Activated CD4-positive, alpha-beta T cell treated with anti-CD3 and anti-CD28 coated beads, Interleukin-2, amount 10 ng/mL, durations not matched to agents 24 days and 14 days (primary cell): ENCODE measurements at places on chromosomes 7 and 10. TPM values are rescaled to one million over a fixed set of nuclear protein-coding genes. Genes with fewer than 3 reads are reported as not detected.

DNA sequence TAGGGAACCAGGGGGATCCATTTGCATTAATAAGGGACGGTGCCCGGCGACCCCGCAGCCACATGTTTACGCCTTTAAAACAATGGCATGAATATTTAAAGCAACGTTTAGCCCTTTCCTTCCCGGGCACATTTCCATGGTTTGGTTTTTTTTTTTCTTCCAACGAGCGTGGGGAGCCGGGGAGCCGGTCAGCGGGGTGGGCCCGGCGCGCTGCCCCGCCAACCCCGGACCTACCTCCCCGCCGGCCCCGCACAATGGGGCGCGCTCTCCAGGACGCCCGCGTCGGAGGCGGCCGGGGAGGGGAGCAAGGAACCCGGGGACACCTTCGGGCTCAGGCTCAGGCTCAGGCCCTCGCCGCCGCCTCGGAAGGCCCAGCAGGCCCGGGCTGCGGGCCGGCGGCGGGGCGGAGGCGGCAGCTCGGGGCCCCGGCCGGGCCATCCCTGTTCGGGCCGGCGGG, 1.0 kb downstream of the SEPHS1 start:
- DNase-seq, result no peak

DNA sequence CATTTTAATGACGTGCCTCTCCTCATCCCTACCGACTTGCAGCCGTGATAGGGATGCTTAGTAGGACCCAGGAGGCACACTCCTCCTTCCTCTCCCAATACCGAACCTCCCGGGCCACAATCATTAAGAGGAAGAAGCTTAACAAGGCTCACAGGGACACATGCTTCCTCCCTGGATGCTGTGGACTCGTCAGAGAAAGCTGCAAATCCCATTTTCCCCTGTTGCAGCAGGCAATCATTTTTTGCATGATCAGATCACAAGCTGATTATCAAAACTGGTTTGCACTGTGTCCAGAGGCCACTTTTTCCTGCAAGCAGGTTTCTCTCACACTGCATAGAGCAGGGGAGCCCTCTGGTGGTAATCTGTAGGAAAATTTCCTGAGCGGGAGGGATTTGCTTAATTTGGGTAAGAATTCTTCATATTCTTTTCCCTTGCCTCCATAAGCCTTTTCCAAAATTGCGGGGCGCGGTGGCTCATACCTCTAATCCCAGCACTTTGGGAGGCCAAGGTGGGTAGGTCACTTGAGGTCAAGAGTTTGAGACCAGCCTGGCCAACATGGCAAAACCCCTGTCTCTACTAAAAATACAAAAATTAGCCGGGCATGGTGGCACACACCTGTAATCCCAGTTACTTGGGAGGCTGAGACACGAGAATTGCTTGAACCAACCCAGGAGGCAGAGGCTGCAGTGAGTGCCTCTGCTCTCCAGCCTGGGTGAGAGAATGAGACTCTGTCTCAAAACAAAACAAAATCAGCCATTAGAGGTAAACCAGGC, 16.1 kb upstream of the LAMB4 start:
- peak; percentile 87 for DNase-seq

GRCh38 chr10:61939902-61940301, 38.4 kb downstream of the ARID5B start:
- no peak for DNase-seq

- no peak for DNase-seq
These were observed 6.0 kb upstream of the FAM170B start for GRCh38 chr10:49139846-49140195.

GRCh38 chr7:5620459-5620881, 161.0 kb downstream of the RNF216 start:
- no peak for DNase-seq

GRCh38 chr10:50540069-50540825, 83.5 kb downstream of the SGMS1 start:
- DNase-seq, result peak; percentile 71

DNA sequence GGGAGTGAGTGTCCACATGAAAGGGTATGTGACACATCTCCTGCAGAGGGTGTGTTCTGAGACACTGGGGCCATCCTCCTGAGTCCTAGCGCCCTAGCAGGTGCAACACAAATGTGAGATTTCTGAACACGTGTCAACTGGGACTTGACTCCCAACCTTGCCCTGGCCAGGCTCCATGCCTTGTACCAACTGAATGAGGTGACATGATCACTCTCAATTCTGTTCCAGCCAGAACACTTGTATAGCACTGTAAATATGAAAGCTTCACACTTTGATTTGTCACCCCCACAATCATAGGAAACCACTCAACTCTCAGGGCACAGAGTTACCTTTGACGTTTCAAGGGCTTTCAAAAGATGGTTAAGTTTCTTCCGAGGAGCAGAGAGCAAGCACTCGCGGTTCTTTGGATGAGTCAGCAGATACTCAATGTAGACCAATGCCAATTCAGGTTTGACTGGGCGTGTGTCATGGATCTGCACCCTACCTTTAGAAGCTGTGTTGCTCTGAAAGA, 48.6 kb downstream of the NCAPG2 start:
- peak; percentile 88 for DNase-seq

DNA sequence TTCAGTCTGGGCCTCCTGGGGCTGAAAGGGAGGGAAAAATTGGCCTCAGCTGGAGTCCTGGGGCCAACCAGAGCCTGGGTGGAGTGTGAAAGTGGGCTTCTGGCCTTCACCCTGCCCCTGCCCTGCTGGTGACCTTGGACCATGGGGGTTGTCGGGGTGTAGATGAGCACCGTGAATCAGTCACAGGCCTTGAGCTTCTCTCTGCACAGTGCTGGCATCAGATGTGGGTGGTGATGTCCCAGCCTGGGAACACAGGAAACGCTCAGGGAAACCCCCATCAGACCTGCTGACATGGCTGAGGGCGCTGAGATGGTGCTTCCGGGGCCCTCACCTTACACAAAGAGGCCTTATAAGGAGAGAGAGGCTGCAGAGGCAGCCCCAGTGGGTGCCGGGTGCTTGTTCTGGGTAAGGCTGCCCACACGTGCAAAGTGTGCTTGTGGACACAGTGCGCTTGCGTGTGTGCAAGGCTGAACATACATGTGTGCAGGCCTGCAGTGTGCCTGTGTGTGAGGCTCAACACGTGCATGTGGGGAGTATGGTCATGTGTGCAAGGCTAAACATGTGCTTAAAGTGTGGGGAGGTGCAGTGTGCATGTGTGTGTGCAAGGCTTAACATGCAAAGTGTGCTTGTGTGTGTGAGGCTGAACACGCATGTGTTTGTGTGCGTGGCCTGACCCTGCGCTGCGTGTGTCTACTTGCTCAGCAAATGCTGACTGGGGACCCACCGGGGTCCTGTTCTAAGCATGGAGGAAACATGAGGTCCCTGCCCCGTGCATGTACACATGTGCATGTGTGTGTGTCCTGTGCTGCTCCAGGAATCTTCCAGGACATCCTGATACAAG, 6.5 kb downstream of the ARPC1B start:
- peak; percentile 97 for DNase-seq

- DNase-seq, result no peak
These were observed 3.3 kb upstream of the TBXAS1 start for GRCh38 chr7:139825666-139826290.

GRCh38 chr10:24240041-24240751, 31.3 kb downstream of the KIAA1217 start:
- no peak for DNase-seq

DNA sequence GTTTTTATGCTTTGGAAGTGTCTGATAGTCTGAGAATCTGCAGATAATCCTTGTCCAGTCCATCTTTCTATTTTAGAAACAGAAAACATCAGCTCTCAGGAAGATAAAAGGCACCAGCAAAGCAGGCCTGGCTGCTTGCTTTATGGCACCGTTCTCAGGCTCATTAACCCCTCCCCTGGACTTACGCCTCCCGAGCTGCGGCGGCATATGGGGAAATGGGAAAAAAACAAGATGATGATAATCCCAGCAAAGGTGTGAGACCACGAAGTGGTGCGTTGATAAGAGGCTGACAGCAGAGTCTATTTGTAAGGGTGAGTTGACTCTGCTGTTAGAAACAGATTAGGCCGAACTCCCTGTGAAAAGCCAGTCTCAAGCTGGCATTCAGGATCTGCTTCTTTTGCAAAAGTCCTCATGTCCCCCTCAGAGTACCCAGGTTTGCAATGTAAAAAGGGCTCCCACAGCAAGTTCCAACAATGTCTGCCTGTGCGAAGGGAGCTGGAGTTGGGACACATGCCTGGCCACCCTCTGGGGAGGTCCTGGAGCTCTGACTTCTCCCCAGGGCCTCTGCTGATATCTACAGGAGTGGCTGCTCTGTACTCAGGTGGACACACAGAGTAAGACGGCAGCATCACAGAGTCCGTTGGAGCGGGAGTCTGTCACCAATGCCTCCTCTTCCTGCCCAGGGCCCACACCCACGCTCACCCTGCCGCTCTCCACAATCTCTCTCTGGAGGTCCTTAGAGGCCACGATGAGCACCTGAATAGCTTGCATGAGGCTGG, 54.3 kb downstream of the SPDYE5 start:
- no peak for DNase-seq

- no peak for DNase-seq
These were observed 26.8 kb downstream of the PROSER2 start for GRCh38 chr10:11849911-11850310.

GRCh38 chr10:34273340-34273739, 541.8 kb downstream of the PARD3 start:
- no peak for DNase-seq

DNA sequence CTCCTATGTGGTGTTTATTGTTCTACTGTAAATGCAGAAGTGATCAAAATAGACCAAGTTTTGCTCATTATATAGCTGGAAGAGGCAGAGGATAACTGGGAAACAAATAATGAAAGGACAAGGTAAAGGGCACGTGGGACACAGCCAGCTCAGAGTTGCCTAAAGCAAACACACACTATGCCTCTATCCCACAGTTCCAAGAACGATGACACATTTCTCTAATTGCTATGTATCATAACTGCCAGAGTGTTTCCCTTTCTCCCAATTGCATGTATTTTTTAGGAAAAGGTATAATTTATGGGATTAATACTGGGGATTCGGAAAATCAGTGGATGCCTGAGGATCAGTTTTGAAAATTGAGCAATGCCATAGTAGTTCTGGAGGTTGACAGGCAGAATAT, 49.0 kb downstream of the CCDC71L start:
- DNase-seq, result no peak

- no peak for DNase-seq
These were observed 50.9 kb downstream of the SGCE start for GRCh38 chr7:94605031-94605430.

- no peak for DNase-seq
These were observed 219.5 kb upstream of the PHYHIPL start for GRCh38 chr10:58956926-58957325.

GRCh38 chr7:118949031-118949430, 724.5 kb downstream of the ANKRD7 start:
- DNase-seq, result no peak

- peak; percentile 76 for DNase-seq
These were observed 36.5 kb upstream of the AP5Z1 start for GRCh38 chr7:4738711-4739527.

GRCh38 chr7:18796216-18796615, 300.7 kb downstream of the HDAC9 start:
- no peak for DNase-seq

- no peak for DNase-seq
These were observed 135.2 kb downstream of the RGS10 start for GRCh38 chr10:119407254-119407777.

DNA sequence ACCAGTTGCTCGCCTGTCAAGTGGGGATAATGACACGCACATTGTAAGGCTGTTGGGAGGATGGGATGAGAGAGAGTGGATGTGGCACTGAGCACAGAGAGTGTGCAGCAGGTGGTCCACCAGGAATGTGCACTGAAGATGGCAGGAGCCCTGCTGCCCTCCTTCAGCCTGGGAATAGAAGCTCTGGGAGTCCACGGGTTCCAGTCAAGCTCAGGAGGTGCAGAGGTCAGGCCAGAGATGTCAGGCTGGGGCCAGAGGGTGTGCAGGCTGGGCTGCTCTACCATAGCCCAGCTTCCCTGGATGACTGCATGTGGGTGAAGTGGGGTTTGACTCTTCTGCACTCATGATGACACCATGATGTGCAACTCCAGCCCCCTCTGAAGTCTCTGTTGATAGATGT, 58.7 kb downstream of the C10orf120 start:
- DNase-seq, result no peak

DNA sequence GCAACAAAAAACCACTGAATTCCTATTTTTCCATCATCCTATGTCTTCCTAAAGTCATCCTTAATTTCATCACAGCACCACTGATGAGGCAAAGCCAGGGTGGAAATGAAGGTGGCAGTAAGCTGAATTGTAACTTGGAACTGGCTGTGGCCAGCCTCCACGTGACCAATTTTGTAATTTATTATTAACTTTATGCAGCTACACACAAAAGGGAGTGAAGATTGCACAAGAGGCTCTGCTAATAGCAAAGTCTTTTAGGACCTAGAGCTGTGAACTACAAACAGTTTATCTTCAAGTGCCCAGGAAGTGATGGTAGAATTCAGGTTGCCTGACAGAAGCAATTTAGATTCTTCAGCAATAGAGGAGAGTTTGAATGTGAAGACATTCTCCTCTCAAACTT, 176.4 kb downstream of the CCDC71L start:
- DNase-seq, result no peak

- DNase-seq, result no peak
These were observed 22.7 kb downstream of the GARS1 start for GRCh38 chr7:30617359-30617758.

DNA sequence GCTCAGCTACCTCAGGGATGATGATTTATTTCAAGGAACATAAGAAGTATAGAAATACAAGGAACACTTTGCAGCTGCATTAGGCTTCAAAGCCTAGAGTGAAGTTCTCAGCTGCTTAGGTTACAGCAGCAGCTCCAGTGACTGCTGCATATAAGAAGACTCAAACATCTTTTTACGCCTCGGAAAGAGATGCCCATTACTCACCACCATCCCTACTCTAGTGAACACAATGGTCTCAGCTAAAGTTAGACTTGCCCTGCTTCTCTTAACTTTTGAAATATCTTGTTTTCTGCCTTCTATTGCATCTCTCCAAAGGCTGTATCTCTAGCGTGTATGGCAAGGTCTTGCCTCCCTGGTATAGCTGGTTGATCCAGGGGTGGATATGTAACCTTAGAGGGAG, 356.0 kb downstream of the PHF14 start:
- DNase-seq, result no peak

DNA sequence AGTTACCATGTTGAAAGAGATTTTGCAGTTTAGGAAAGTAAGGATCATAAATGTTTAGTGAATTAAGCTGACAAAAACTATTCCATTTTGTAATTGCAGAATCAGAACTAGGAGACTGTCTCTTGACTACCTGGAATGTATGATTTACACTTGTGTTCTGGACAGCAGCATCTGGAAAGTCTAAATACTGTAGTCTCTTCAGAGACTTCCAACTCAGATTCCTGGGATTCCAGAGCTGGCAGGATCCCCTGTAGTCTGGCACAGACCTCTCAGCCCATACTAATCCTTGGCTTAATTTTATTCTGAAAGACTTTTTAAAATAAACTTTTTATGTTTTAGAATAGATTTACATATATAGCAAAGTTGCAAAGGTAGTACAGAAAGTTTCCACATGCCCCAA, 452.7 kb downstream of the DPP6 start:
- no peak for DNase-seq

GRCh38 chr7:3884543-3884942, 583.5 kb downstream of the SDK1 start:
- DNase-seq, result no peak

ZNF783 gene
- total RNA-seq, result 27.2 and 27.4 TPM in 2 replicates

ADAM12 gene
- total RNA-seq, result not detected in 2 replicates

RABGEF1 gene
- 23.6 and 23.8 TPM in 2 replicates for total RNA-seq

C10orf67 gene
- 0.07 and 0.16 TPM in 2 replicates for total RNA-seq

DKK1 gene
- not detected in 2 replicates for total RNA-seq

TMEM213 gene
- total RNA-seq, result 0.09 TPM in 1 of 2 replicates, not detected in the other

TUBAL3 gene
- 0.14 TPM in 1 of 2 replicates, not detected in the other for total RNA-seq

NPSR1 gene
- not detected in 2 replicates for total RNA-seq

CABCOCO1 gene
- not detected in 2 replicates for total RNA-seq

ERVW-1 gene
- total RNA-seq, result not detected in 2 replicates

NUDT1 gene
- total RNA-seq, result 69.9 and 81.6 TPM in 2 replicates

COBL gene
- total RNA-seq, result not detected in 2 replicates

MSMB gene
- total RNA-seq, result not detected in 2 replicates

PIK3AP1 gene
- 9.6 and 11.7 TPM in 2 replicates for total RNA-seq
